ENCODE measurements at places on chromosomes 2 and 18.

- no peak for DNase-seq
These were observed 498.5 kb upstream of the SETBP1 start for GRCh38 chr18:44181951-44182747.

GRCh38 chr18:58670404-58671110 is 708 bp upstream of the MALT1 start:
- DNase-seq, result no peak

GRCh38 chr2:26581991-26582842 is 58.9 kb downstream of the CIB4 start:
- no peak for DNase-seq

DNA sequence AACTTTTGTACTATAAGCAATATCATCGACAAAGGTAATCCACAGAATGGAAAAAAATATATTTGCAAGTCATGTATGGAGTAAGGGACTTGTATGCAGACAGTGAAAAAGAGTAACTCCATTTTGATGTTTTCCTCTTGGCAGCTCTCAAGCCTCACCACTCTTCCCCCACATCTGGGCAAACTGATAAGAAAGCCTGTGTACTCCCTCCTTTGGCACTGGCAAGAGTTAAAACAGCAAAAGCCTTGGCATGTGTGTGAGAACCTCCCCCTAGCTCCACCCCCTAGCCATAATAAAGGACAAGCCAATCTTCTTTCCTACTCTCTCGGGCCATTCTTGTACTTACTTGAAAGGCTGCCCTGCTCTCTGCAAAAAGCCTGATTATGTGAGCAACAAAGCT is 335.2 kb downstream of the LRATD1 start:
- no peak for DNase-seq
